ENCODE measurements at places on chromosomes 3 and 15.

- DNase-seq: no peak
Measured at GRCh38 chr15:68907396-68907923, 22.9 kb upstream of the SPESP1 start.

GRCh38 chr3:189944285-189945145 is 176.2 kb downstream of the P3H2 start:
- DNase-seq: no peak

DNA sequence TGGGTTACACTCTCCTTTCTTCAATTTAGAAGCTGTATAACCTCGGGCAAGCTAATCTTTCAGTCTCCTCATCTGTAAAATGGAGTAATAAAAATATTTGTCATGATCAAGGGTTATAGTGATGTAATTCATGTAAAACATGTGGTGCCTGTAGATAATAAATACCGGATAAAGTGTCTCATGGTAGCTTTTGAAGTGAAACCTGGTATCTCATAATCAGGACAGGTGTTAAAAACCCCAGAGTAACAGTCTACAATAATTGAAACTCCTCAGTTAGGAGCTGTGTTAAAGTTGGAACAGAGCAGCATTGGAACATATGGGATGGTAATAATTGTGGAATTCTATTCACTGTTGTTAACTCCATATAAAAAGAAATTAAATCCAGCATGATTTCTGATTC is 884 bp upstream of the KNL1 start:
- no peak for DNase-seq

- DNase-seq: peak; percentile 42
Measured at GRCh38 chr3:51942603-51943450, 664 bp downstream of the PARP3 start.

DNA sequence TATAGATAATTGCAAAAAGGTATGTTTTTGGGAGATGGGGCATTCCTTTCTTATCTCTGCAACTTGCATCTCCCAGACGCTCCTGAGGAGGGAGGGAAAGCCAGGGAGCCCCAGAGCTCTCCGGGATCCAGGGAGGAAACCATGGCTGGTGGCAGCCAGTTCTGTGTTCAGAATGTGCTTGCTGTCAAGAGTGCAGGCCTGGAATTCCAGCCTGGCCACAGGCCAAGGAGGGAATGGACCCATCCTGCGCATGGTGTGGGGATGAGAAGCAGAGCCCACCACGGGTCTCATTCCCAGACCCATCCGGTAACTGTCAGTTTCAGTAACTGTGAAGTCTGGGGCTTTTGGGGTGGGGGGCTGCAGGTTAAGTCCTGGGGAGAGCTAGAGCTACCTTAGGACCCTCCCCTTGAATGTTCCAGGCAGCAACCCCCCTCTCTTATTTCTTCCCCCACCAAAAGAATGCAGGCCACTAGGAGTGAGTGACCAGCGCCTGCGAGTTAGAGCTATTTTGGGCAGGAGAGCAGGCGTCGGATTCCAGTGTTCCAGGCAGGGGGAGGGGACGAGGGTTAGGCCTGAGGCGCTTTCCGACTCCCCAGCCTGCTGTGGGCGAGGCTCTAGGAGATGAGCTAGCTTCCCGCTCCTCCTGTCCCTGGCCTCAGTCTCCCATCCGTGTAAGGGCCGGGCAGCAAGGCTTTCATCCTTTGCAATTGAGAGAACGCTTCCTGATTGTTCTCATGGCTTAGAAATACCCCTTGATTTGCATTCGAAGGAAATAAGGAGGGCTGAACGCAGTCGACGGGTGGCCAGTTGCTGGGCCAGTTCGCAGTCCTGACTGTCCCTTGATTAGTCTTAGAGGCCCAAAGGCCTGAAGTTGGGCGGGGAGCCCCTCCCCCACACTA is 781 bp upstream of the DAG1 start:
- no peak for DNase-seq

- no peak for DNase-seq
Measured at GRCh38 chr15:98528046-98528725, 120.2 kb upstream of the IGF1R start.

- no peak for DNase-seq
Measured at GRCh38 chr3:28699283-28699682, 350.7 kb upstream of the AZI2 start.

GRCh38 chr15:90221246-90221900 is 12.4 kb downstream of the CIB1 start:
- no peak for DNase-seq

DNA sequence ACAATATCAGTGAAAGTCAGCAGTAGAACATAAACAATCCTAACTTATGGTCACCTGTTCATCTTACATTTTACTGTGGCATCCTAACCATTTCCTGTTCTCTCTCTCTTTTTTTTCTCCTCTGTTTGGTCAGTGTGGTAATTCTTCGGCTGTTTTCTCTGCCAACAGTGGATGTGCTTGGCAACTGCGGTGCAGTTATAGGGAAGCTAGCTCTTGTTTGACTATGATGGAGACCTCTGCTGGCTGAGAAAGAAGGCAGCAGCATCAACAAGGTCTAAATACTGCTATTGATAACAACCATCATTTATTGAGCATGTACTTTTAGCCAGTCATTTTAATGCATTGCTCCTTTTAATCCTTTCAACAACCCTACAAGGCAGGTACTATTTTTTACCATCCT is 723 bp upstream of the DRD3 start:
- no peak for DNase-seq

- DNase-seq: no peak
Measured at GRCh38 chr3:166446291-166446690, 609.1 kb upstream of the BCHE start.

DNA sequence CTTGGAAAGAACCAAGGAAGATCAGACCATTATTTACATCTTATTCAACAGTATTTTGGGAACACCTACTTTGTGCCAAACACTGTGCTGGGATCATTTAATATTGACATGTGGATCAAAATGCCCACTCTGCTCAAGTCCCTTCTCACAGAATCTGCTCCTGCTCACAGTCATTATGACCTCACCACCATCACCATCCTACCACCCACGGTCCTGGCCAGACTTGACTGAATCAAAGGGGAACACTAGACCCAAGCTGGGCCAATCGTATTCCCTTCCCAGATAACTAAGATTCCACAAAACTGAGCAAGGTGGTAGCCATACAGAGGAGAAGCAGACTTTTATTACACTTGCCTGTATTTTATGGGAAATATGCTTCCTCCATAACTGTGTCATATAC is 3.4 kb upstream of the CEP152 start:
- DNase-seq: no peak

- no peak for DNase-seq
Measured at GRCh38 chr3:184694716-184695115, 17.1 kb downstream of the MAGEF1 start.

GRCh38 chr3:38126121-38126892 is 10.6 kb downstream of the ACAA1 start:
- DNase-seq: no peak

GRCh38 chr3:164604687-164605086 is 473.6 kb downstream of the SI start:
- DNase-seq: no peak

- DNase-seq: no peak
Measured at GRCh38 chr3:72193771-72194430, 409.0 kb upstream of the PROK2 start.

- no peak for DNase-seq
Measured at GRCh38 chr3:87287011-87287410, 10.6 kb upstream of the POU1F1 start.

DNA sequence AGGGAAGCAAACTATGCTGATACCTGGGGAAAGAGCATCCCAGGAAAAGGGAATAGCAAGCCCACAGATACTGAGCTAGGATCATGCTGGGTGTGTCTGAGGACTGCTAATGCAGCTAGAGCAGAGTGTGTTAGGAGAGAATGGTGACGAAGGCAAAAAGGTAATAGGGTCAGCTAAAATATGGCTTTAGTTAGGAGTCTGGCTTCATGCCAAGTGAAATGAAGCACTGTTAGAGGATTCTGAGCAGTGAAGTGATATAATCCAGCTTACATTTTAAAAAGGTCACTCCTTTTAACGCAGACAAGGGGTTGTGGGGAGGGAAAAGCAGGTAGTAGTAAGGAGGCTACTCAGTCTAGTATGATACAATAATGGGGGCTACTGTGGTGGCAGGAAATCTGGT is 30.4 kb downstream of the SECISBP2L start:
- no peak for DNase-seq

- no peak for DNase-seq
Measured at GRCh38 chr3:127037971-127038446, 55.1 kb downstream of the PLXNA1 start.

- DNase-seq: no peak
Measured at GRCh38 chr3:171351676-171352075, 108.5 kb downstream of the TNIK start.

- DNase-seq: peak; percentile 40
Measured at GRCh38 chr15:42508263-42508690, 12.8 kb downstream of the SNAP23 start.

GRCh38 chr3:62607287-62608029 is 234.1 kb upstream of the FEZF2 start:
- DNase-seq: no peak

DNA sequence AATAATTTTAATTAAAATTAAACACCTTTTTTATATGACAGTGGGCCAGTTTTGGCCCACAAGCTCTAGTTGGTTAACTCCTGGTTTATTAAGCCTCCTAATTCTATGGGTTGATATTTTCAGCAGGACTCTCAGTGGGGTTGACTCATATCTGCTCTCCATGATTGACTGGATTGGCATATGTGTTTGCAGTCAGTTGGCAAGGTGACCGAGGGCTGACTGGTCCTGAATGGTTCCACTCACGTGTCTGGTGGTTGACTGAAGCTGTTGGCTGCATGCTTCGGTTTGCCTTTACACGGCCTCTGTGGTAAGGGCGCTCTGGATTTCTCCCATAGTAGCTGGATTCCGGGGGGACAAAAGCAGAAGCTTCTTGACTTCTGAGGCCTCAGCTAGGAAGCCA is 65.3 kb upstream of the ZNF280D start:
- DNase-seq: no peak

- DNase-seq: no peak
Measured at GRCh38 chr3:153369561-153370374, 207.7 kb downstream of the RAP2B start.

DNA sequence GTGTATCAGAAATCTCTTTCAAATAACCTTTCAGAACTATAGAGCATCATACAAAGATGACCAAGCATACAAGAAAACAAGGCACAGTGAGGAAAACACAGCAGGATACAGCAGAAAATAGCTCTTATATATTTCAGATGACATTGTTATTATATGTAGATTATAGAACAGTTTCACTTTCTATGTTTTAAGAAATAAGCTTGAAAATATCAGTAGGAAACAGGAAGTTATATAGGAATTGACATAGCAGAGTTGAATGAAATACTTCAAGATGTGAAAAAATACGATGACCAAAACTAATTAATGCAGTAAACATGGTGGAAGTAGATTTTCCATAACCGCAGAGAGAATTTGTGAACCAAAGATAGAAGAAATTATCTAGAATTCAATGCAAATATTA is 75.2 kb downstream of the LYSMD4 start:
- peak; percentile 21 for DNase-seq

GRCh38 chr3:144942093-144942837 is 970.6 kb downstream of the DIPK2A start:
- DNase-seq: no peak

GRCh38 chr3:37397396-37397795 is 223.0 kb upstream of the LRRFIP2 start:
- DNase-seq: peak; percentile 16

DNA sequence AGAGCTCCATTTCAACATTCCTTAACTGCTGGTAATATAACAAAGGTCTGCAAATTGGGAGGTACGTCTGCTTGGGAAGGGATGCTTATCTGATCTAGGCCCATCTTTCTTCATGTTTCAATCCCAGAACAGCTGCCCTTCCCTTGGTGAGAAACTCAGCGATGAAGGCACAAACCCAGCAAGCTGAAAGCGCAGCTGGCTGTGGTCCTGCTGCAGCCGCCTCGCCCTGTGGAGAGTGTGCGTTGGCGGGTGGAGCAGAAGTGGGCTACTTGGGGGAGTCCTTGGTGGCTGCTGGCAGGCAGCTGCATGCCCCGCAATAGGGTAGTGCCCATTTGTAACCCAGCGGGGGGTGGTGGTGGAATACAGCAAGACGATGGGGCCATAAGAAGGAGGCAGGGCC is 160.6 kb upstream of the WNT5A start:
- DNase-seq: no peak

DNA sequence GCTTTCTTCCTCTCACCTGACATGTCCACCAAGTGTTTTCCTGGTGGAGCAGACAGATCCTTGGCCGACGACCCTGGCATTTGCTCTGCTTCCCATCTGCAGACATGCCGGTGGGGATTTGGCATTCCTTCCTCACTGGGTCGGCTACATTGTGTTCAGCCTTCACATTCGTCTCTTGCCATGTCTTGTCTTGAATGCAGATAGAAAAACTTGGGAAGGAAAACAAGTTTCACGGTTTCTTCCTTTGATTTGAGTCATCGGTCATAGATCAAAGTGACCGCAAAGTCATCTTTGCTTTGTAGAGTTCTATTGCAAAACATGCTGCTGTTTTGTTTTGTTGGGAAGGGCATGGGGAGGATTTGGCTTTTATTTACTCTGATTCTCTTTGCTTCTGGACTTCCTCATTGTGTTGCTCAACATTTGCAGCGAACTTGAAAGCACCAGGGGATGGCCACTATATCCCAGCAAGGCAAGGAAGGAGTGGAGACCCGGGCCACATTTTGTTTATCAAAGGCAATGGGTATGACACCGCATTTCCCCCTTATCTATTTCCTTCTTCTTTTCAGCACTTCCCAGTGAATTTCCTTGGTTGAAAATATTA is 321.3 kb downstream of the CACNA2D3 start:
- no peak for DNase-seq

GRCh38 chr3:187738331-187739093 is 6.8 kb downstream of the BCL6 start:
- DNase-seq: peak; percentile 80

DNA sequence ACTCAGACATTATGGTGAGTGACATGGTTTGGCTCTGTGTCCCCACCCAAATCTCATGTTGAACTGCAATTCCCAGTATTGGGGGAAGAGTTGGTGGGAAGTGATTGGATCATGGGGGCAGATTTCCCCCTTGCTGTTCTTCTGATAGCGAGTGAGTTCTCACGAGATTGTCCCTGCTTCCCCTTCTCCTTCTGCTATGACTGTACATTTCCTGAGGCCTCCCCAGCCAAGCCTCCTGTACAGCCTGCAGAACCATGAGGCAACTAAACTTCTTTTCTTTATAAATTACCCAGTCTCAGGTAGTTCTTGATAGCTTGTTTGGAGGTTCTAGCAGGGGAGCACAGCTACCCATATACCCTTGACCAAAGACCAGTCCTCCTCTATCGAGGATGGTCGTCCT is 45.9 kb downstream of the ADAM10 start:
- no peak for DNase-seq

GRCh38 chr3:108493862-108494261 is 16.5 kb downstream of the MYH15 start:
- DNase-seq: no peak
